ENCODE measurements at places on chromosomes 2 and 18. TPM values are rescaled to one million over a fixed set of nuclear protein-coding genes. Genes with fewer than 3 reads are reported as not detected.

ALKAL2 gene
- total RNA-seq = not detected

SLC9A4 gene
- 0.25 TPM for total RNA-seq

GALR1 gene
- under 0.01 TPM for total RNA-seq

HOXD11 gene
- not detected for total RNA-seq

PROM2 gene
- total RNA-seq = 0.98 TPM

All from temporal lobe (tissue), 4 donors.